ENCODE measurements at places on chromosomes 4 and X.

DNA sequence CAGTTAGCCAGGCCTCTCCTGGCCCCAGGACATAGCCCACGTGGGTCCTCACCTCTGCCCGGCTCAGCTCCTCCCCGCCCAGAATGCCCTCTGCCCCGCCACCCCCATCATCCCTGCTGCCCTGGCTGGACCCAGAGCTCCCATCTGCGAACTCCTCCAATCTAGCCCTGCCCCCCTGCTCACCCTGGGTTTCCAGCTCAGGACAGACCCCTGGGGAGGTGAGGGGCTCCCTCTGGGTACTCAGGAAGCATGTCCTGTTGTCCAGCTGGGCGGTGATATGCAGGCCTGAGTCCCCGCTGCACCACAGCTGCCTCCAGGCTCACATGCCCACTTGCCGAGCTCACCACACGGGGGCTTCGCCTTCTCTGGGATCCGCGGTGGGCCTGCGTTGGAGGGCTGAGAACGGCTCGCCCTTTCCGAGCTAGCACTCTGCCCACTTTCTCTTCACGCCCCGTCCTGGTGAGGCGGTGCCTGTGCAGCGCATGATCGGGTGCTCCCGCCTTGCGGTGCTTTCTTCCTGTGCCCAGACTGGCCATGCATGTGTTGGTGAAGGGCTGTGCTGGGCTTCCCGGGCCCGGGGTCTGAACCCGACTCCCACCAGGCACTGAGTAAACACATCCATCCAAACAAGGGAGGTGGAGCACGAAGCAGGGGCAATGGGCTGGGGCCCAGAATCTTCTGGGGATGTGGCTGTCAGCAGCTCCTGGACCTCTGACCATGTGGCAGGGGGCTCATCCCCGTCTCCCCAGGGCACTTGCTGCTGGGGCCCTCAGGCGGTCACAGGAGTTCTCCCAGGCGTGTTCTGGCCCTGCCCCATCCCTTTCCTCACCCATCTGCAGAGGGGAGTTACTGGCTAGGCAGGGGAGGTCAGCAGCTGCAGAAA lies 74.3 kb downstream of the RGS12 start:
- DNase-seq: no peak

DNA sequence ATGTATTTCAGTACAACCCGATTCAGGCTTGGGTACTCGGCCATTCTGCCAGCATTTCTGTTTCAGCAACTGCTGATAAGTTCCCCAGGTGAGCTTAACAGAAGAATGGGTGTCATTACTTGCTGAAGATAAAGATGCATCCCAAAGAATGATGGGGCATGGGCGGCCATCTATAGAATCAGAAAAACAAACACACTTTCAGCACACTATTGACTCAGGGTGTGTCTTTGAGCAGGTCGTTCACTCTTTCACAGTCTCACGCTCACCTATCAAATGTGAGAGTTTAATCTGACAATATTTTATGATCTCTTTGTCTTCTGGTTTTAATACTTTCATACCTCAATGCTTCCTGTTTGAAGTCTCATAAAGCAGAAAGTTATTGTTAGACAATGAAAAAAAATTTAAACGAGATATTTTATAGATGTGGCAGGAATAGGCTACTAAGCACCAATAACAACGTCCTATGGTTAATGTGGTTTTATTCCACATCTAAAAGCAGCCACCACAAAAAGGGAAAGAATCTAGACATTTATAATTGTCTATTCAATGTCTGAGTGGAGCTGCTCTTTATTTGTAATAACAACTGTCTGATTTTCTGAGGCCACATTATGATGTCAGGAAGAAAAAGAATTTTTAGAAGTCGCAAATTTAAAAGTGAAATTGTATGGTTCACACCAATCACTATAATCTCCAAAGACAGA lies 17.0 kb downstream of the GASK1B start:
- DNase-seq: no peak

GRCh38 chr4:145589916-145590702 lies 29.1 kb upstream of the MMAA start:
- no peak for DNase-seq

DNA sequence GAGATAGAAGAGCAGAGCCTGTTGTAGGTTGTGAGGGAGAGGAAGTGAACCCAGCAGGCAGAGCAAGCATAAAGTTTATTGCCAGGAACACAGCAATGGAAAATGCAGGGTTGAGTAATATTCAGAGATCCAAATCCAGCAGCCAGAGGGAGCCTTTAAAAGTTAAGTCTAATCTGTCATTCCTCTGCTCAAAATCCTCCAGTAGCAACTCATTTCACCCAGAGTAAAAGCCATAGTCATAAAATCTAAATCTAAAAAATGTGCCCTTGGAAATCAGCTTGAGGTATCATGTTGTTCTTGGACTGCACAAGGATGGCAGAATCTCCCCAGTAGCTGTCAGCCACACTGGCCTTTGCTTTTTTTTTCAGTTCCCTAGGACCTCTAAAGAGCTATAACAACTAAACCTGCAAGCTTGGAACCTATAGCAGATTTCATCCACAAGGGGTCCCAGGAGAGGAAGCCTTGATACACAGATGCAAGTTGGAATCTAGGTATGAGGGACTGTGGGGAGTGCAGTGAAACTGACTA lies 62.9 kb upstream of the FRAS1 start:
- no peak for DNase-seq

DNA sequence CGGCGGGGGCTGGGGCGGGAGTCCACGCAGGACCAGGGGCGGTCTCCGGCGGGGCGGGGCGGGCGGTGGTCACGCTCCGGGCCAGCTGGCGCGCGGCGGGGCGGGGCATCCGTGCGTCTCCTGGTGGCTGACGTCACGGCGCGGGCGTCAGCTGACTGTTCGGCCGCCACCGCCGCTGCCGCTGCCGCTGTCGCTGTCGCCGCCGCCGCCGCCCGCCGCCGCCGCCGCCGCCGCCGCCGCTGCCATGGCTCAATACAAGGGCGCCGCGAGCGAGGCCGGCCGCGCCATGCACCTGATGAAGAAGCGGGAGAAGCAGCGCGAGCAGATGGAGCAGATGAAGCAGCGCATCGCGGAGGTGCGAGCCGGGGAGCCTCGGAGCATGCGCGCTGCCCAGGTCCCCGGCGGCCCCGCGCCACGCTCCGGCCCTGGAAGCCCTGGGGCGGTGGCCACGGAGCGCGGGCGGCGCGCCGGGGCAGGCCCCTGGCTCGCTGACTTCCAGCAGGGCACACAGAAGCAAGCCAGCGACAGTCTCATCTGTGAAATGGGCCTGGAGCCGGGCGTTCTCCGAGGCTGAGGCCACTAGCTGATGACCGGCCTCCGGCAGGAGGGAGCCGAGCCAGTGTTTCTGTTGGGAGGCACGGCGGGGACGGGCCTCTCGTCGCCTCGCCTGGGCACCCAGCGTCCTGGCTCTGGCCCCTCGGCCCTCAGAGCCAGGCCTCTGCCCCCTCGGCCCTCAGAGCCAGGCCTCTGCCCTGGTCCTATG lies at the start of gene FAM50A:
TSS of gene FAM50A (plus strand) at position 150 of the 763 bp plus-strand sequence. CDS start at position 245, 95 bp downstream.
- DNase-seq: no peak

DNA sequence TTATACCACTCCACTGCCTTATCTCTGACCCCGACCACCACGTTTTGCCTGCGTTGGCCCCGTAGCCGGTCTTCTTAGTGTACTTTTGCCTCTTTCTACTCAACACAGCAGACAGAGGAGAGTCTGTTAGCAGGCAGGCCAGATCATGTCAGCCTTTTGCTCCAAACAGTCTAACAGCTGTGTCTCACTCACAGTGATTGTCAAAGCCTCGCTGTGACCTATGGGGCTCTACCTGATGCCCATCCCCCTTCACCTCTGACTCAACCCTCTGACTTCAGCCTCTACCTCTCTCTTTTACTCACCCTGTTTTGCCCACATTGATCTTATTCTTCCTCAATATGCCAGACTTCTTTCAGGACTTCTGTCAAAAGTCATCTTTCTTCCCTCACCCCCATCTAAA lies 127.1 kb downstream of the TRIML1 start:
- no peak for DNase-seq

DNA sequence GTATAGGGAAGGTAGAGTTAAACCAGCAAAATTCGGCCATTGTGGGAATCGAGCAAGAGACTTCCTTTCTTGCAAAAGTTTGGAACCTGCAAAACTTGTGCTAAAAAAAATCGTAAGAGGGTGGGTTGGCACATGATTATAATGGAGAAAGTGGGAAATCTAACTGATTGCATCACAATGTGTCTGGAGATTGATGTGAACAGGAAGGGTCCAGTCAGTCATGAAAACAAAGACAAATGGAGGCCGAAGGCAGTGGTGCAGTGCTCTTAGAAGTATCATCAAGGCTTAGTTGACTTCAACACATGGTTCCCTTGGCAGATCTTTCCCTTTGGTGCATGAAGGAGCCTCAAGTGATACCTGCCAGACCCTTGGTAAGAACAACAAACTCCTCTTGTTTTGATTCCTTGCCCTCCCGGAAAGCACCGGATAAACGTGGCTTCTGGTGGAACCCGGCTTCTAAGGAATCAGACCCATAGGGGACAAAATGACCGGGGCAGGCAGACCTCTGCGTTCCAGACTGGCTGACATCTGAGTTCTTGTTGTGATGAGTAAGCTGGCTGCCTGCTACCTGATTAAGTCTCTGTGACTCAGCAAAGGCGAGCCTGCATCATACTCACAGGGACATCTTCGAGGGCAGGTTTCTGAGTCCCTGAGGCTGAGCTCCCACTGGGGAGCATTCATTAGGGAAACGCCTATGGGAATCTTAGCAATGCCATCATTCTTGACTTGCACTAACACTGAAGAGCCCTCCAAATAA lies 87.7 kb upstream of the MAP3K15 start:
- DNase-seq: no peak

GRCh38 chrX:84748965-84749656 lies 246.9 kb upstream of the HDX start:
- DNase-seq: no peak

GRCh38 chr4:76963131-76963750 lies 13.7 kb downstream of the SEPTIN11 start:
- DNase-seq: no peak

- no peak for DNase-seq
Measured at GRCh38 chrX:13190051-13190450, 129.8 kb downstream of the ATXN3L start.

DNA sequence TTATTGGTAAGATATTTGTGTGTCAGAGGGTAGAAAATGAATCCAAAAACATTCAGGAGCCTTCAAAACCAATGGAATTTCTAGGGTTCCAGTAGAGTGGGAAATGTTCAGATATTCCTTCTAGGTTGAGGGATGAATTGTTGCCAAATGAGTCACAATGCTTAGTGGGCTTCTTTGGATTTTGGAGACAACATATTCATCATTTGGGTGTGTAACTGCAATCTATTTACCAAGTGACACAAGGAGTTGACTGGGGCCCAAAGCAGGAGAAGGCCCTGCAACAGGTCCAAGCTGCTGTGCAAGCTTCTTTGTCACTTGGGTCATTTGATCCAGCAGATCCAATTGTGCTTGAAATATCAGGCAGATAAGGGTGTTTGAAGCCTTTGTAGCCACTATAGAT lies 551.5 kb upstream of the PITX2 start:
- no peak for DNase-seq

DNA sequence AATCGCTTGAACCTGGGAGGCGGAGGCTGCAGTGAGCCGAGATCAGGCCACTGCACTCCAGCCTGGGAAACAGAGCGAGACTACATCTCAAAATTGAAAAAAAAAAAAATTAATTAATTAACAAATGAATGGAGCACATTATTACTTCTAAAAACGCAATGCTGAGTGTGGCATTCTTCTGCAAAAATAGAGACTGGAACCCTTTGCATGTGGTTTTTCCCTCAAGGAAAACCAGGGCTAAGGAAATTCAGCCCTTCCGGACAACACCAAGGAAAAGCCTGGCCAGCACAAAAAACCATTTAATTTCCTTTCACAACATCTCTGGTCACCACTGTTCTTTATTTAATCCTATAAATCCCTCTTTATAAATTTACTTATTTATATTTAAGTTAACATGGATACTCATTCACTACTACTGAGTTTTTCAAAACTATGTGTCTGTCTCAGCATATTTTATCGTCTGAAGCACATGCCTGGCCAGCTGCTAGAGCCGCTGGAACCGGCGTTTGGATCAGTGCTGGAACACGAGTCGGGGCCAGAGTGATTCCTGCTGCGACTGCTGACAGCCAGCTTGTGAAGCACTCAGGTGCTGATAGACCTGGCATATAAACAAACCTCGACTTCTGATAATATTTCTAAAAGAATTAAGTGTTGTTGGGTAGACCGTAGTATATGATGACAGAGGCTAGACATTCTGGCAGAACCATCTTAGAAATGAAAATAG lies 84.5 kb upstream of the WWC2 start:
- no peak for DNase-seq

- no peak for DNase-seq
Measured at GRCh38 chr4:961351-962230, 11.8 kb downstream of the DGKQ start.

GRCh38 chr4:183402771-183403170 lies 41.7 kb upstream of the CDKN2AIP start:
- no peak for DNase-seq

DNA sequence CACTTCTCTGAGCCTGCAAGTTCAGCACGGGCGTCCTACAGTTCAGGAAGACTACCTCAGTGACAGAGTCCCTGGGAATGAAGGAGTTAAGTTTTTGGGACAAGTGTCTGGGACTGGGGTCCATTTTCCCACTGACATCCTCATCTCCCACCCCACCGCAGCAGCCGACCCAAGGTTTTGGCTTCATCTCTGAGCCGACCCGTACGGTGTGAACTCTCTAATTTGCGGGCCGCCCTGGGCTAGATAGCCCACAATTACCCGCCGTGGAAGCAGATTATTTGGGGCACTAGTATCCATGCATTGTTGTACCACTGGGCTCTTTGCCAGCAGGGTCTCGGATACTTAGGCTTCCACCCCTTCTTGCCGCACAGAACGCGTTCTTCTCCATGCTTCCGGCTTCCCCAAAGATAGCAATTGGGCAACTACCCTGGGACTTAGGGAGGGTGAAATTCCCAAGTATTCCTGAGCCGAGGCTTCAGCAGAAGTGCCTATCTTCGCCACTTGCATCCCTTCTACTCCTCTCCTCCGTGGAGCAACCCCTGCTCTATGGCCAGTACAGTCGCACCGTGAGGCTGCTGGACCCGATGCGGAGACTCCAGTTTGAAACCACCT lies 2.4 kb downstream of the IL1RAPL2 start:
- no peak for DNase-seq

GRCh38 chr4:108107729-108108382 lies 60.9 kb downstream of the LEF1 start:
- DNase-seq: no peak

GRCh38 chr4:173461170-173461569 lies 62.3 kb upstream of the SCRG1 start:
- no peak for DNase-seq

GRCh38 chrX:72715546-72715945 lies 1.4 kb upstream of the PHKA1 start:
- DNase-seq: no peak

GRCh38 chr4:17898553-17899055 lies 87.8 kb downstream of the NCAPG start:
- DNase-seq: no peak
